ENCODE measurements at places on chromosomes 2 and 18. TPM values are rescaled to one million over a fixed set of nuclear protein-coding genes. Genes with fewer than 3 reads are reported as not detected.

The RAX gene
- not detected for total RNA-seq

DNA sequence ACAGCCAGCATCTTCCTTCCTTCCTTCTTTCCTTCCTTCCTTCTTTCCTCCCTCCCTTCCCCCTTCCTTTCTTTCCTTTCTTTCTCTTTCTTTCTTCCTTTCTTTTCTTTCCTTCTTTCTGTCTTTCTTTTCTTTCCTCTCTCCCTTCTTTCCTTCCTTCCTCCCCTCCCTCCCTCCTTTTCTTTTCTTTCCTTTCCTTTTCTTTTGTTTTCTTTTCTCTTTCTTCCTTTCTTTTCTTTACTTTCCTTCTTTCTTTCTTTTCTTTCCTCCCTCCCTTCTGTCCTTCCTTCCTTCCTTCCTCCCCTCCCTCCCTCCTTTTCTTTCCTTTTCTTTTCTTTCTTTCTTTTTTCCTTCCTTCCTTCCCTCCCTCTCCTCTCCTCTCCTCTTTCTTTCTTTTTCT lies 296.0 kb upstream of the LRRTM4 start:
- no peak overlapping the region for H3K27ac ChIP-seq
- no peaks in the 10 kb centered on the region for H3K4me1 ChIP-seq
- no peaks in the 10 kb centered on the region for H3K27me3 ChIP-seq
- no peaks in the 10 kb centered on the region for H3K36me3 ChIP-seq
- no peak overlapping the region for H3K4me3 ChIP-seq
- DNase-seq, result no peak

DNA sequence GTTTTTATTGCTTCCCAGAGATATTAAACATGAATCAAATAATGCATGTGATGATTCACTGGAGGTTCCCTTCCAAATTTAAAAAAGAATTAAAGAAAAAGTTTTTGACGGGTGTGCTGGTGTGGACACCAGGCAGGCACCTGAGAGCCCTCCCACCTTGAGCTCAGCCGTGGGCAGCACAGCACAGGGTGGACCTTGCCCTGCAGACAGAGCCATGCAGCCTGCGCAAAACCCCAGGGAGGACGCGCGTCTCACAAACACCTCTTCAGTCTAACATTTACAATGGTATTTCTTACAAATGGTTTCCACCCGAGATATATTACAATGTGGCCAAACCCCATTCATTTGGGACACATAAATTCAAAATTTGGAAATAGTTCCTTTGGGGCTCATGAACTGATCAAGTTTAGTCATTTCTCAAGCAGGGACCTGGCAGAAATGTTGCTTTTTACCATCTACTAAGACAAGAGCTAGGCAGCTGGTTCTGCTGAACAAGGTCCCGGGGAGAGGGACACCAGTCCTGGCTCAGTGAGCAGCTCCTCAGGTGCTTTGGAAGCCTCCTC lies 45.4 kb downstream of the ODC1 start:
- no peak overlapping the region for H3K27ac ChIP-seq
- no peaks in the 10 kb centered on the region for H3K36me3 ChIP-seq
- no peak overlapping the region for H3K4me3 ChIP-seq

The C2orf66 gene
- not detected for total RNA-seq

DNA sequence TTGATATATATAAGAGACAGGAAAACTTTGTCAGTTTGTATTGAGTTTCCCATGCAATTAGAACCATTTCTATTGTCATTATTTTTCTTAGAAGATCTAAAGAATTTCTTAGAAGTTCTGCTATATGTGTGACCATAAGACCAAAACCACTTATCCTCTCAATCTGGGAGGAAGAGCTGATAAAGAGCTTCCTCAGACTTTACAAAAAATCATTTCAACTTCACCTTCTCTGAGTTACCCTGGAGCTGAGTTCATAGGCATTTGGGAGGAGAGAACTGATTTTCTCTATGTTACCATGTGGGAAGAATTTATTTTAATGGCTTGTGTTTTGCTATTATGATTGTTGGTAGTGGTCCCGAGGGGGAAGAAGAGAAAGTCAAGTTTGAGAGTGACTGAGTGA lies 329.3 kb downstream of the GPD2 start:
- no peak for DNase-seq
- no peaks in the 10 kb centered on the region for H3K36me3 ChIP-seq
- H3K4me1 ChIP-seq, result no peaks in the 10 kb centered on the region

The WNT10A gene
- total RNA-seq, result not detected
